Esophagus squamous epithelium (tissue), 5 donors: ENCODE measurements at places on chromosomes 2 and 18. TPM values are rescaled to one million over a fixed set of nuclear protein-coding genes. Genes with fewer than 3 reads are reported as not detected.

GRCh38 chr2:3603536-3604206, 8.8 kb downstream of the COLEC11 start:
- H3K27me3 ChIP-seq: no peaks in the 10 kb centered on the region
- H3K36me3 ChIP-seq: no peaks in the 10 kb centered on the region

DNA sequence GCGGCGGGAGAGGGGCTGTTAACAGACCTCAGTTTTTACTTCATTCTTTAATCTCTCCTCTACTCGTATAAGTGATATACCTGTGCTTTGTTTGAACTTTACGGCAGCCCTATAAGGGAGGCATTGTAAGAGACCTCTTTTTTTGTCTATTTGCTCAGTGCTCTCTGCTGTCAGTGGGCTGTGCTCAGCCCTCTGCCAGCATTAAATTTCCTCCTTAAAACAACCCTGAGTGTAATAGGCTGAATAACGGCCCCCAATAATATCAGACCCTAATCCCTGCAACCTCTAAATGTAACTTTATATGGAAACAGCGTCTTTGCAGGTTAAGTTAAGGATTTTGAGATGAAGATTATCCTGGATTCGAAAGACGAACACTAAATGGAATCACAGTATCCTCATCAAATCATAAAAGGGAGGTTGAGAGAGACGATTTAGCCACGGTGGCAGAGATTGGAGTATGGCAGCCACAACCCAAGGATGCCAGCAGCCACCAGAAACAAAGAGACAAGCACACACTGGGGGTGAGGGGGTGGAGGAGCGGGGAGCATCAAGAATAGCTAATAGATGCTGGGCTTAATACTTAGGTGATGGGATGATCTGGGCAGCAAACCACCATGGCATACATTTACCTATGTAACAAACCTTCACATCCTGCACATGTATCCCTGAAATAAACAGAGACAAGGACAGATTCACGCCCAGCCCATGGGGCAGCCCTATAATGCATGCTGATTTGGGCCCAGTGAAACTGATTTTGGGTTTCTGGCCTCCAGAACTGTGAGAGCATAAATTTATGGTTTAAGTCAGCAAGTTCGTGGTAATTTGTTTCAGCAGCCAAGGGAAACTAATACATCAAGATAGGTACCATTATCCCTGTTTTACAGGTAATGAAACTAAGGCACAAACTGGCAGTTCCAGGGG, 894 bp upstream of the FARSB start:
- H3K27me3 ChIP-seq: no peaks in the 10 kb centered on the region
- H3K4me3 ChIP-seq: peak overlapping the region; percentile 66
- no peaks in the 10 kb centered on the region for H3K36me3 ChIP-seq

GRCh38 chr2:29920130-29920577, 1.2 kb downstream of the ALK start:
- H3K4me3 ChIP-seq: peak overlapping the region; percentile 39
- peaks cover 83% of the 10 kb centered on the region for H3K27me3 ChIP-seq
- DNase-seq: no peak
- peaks cover 23% of the 10 kb centered on the region for H3K4me1 ChIP-seq
- no peaks in the 10 kb centered on the region for H3K36me3 ChIP-seq

GRCh38 chr2:126220331-126220730, 435.6 kb upstream of the GYPC start:
- no peaks in the 10 kb centered on the region for H3K36me3 ChIP-seq
- H3K4me3 ChIP-seq: no peak overlapping the region
- DNase-seq: no peak
- H3K27me3 ChIP-seq: no peaks in the 10 kb centered on the region
- H3K27ac ChIP-seq: no peak overlapping the region

GRCh38 chr2:97708608-97709007, 4.8 kb upstream of the ZAP70 start:
- DNase-seq: no peak
- no peaks in the 10 kb centered on the region for H3K4me1 ChIP-seq
- no peak overlapping the region for H3K4me3 ChIP-seq
- no peaks in the 10 kb centered on the region for H3K27me3 ChIP-seq
- no peaks in the 10 kb centered on the region for H3K36me3 ChIP-seq

DNA sequence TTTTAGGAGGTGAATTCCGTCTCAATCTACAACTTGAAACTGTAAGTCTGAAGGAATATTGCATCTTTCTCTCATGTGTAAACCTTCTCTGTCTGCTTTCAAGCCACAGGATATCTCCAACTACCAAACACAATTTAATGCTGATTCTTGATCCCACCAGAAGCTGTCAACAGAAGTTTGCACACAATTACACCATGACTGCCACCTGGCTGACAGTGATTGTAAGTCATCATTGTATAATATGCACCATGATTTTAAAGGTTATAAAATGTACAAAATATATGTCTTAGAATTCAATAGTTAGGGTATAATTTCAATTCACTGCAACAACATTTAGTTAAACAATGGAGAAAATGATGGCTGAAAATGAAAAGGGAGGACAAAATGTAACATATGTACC, 18.4 kb downstream of the PREPL start:
- H3K27ac ChIP-seq: no peak overlapping the region
- H3K36me3 ChIP-seq: peaks cover 80% of the 10 kb centered on the region
- no peak overlapping the region for H3K4me3 ChIP-seq
- H3K4me1 ChIP-seq: peaks cover under 1% of the 10 kb centered on the region
- no peaks in the 10 kb centered on the region for H3K27me3 ChIP-seq

- no peak overlapping the region for H3K4me3 ChIP-seq
- peaks cover 35% of the 10 kb centered on the region for H3K4me1 ChIP-seq
- no peaks in the 10 kb centered on the region for H3K27me3 ChIP-seq
- no peaks in the 10 kb centered on the region for H3K36me3 ChIP-seq
Observed at GRCh38 chr18:22346953-22347605, 70.6 kb downstream of the CTAGE1 start.

DNA sequence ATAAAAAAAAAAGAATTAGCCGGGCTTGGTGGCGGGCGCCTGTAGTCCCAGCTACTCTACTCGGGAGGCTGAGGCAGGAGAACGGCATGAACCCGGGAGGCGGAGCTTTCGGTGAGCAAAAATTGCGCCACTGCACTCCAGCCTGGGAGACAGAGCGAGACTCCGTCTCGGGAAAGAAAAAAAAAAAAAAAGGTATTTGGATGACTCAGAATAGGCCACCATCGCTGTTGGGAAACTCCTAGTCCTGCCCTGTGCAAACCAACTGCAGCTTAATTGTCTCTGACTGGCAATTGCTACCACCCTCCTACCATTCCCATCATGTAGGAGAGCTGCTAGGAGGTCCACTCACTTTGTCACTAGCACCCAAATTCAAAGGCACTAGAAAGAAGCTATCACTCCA, 43.5 kb downstream of the ATP8B1 start:
- no peaks in the 10 kb centered on the region for H3K27me3 ChIP-seq
- DNase-seq: no peak
- H3K4me1 ChIP-seq: no peaks in the 10 kb centered on the region

- H3K4me3 ChIP-seq: no peak overlapping the region
- DNase-seq: no peak
- no peaks in the 10 kb centered on the region for H3K36me3 ChIP-seq
Observed at GRCh38 chr2:88006912-88007439, 9.4 kb downstream of the RNU2-63P start.

ATAD2B gene
- total RNA-seq: 29.2 TPM

TMEM169 gene
- not detected for total RNA-seq

GRCh38 chr2:45683292-45683691, 31.8 kb downstream of the PRKCE start:
- H3K27me3 ChIP-seq: no peaks in the 10 kb centered on the region
- H3K27ac ChIP-seq: peak overlapping the region; percentile 81
- H3K4me3 ChIP-seq: no peak overlapping the region
- no peaks in the 10 kb centered on the region for H3K36me3 ChIP-seq
- DNase-seq: no peak

SAG gene
- not detected for total RNA-seq

SPHKAP gene
- total RNA-seq: not detected

GRCh38 chr18:58541146-58541788, 87.6 kb downstream of the ALPK2 start:
- DNase-seq: no peak
- H3K4me1 ChIP-seq: peaks cover 11% of the 10 kb centered on the region
- H3K36me3 ChIP-seq: no peaks in the 10 kb centered on the region
- no peaks in the 10 kb centered on the region for H3K27me3 ChIP-seq
- H3K27ac ChIP-seq: peak overlapping the region; percentile 63
